Stimulated activated CD8-positive, alpha-beta memory T cell treated with anti-CD3 and anti-CD28 coated beads, Interleukin-4, amount 100 ng/mL, for 24 hours (primary cell): ENCODE measurements at places on chromosomes 7 and 10.

DNA sequence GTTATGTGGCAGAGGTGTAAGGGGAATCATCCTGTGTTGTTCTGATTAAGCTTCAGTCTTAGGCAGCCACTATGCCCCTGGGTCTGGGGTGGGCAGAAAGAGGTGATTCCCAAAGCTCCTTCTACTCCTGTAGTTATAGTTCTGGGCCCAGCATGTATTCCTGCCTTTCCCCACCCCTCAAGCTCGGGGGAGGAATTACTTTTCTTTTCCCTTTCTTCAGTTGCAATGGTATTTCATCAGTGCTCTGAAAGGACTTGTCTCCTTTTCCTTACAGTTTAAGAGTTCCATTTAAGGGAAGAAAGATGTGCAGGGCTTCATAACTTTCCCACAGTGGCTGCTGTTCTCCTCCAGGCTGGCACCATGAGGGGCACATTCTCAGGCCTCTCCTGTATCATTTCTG is 94.2 kb downstream of the MTPAP start:
- no peak for DNase-seq

DNA sequence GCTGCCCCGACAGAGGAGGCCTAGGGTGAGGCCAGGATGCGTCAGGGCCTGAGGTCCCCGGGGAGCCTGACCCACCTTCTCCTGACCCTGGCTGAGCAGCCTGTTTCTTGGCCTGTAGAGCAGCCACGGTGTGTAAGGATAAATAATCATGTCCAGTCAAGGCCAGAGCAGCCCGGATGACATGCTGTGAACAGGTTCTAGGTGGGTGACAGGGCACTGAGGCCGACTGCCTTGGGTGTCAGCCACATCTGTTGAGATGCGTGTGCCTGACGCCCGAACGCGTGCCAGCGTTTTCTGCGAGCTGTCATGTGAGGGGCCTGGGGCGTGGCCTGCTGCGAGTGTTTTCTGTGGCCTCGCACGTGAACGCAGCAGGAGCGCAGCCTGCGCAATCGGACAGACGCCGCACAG is 118.3 kb downstream of the FAM53B start:
- DNase-seq: no peak

DNA sequence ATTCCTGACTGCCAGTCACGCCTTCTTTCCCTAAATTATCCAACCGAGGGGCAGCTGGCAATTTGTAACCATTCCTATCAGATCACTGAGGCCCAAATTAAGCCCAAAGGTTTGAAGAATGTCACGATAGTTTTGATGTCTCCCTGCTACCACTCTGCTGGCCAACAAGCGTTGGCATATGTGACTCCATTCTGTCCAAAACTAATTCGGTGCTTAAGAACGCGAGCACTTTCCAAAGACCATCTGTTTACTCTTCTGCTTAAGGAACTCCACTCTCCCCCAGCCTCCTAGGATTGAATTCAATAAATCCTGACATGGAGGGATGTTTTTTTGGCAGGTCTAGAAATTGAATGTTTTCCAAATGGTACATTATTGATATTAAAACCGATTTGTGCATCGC is 131.5 kb upstream of the CTBP2 start:
- DNase-seq: no peak

GRCh38 chr10:48248462-48248861 is 26.0 kb downstream of the FRMPD2 start:
- no peak for DNase-seq

- no peak for DNase-seq
Measured at GRCh38 chr7:151247611-151248345, 716 bp downstream of the SMARCD3 start.

DNA sequence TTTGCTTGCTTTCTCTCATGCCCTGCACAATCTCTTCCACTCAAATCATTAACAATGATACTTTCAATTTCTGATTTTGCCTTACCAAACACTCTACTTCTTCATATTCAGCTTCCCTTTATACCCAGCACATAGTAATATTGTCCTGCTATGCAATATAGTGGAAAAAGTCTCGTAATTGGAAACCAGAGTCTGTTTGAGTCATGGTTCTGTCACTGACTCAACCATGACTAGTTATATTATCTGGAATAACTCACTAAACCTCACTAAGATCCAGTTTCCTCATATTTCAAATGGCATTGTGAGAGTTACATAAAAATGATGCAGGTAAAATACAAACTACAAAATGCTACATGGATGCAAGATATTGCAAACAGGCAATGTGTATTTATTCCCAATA is 98.5 kb upstream of the LRRTM3 start:
- DNase-seq: no peak

DNA sequence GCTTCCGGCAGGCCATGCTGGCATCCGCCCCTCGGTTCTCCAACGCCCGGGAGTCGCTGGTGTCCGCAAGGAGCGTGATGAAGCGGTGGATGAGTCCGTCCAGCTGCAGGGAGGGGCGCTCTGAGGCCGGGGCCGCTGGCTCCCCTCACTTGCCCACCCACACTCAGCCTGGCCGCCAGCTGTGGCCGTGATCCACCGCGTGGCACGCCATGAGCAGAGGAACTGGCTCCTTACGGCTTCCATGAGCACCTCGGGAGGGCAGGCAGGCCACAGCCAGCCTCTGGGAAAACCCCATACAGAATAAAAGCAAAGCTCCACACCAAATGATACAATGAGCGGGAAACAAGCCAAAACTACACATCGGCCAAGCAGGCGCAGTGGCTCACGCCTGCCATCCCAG is 15.5 kb upstream of the MICALL2 start:
- no peak for DNase-seq

DNA sequence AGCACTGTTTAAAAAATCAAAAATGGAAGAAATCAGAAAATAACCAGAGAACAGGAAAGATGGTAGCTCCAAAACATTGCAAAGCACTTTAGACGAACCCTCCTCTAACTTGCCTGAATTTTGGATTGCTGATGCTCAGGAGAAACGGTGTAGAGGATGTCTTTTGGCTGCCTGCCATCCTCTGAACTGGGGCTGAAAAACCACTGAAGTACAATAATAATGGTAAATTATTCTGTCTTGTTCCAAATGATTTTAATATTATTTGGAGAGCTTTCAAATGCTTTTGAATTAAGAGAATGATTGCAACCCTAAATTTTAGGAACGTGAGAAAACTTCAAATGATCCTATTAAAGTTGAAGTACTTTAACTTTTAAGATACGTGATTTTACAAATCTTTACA is 167.3 kb upstream of the SLC13A1 start:
- DNase-seq: no peak

DNA sequence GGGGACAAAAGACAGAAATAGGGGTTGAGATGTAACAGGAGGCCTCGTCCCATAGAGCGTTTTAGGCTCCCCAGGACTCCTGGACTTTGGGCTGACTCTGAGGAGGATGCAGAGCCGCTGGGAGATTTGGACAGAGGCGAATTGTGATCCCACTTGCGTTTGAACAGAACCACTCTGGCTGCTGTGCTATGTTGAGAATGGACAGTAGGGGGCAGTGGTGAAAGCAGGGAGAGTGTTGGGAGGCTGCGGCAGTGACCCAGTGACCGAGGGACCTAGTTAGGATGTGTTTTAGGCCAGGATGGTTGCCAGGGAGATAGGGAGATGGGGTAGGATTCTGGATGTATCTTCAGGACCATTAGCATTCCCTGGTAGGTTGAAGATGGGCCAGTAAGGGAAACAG is 271.6 kb downstream of the CCDC3 start:
- DNase-seq: no peak

DNA sequence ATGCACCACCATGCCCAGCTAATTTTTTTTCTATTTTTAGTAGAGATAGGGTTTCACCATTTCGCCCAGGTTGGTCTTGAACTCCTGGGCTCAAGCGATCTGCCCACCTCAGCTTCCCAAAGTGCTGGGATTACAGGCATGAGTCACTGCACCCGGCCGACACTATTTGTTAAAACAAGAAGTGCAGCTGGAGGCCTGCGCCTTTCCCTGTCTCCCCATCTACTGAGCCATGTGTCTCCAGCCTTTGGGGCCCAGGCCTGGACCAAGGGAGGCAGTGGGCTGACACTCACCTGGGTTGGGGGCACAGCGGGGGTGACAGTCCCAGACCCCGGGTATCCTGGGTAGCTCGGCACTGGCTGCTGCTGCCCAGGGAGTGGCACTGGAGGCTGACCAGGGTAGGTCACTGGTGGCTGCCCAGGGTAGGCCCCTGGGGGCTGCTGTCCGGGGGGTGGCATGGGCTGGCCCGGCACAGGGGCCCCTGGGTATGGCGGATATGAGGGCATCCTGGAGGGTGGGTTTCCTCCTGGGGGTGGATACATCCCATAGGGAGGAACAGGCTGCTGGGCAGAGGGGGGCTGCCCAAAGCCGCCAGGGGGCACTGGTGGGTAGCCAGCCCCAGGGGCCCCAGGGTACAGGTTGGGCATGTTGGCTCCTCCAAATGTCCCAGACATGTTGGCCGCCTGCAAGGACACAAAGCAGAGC is 36.3 kb downstream of the PLAC9 start:
- DNase-seq: no peak

DNA sequence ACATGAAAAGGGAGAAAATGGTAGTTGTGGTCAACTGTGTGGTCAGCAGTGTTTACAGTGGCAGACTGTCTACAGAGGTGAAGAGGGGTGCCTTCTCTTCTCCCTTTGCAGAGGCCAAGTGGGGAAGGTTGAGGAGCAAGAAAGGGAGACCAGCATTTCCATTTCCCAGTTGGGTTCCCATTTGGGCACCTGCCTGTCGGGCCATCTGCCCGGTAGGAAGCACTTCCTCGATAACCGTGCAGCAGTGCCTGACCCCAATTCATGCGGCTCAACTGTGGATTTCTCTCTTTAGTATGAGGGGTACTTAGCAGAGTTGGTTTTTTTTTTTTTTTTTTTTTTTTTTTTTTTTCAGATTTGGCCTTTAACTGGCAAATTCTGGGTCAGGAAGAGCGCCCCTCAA is 127.0 kb downstream of the CCDC3 start:
- no peak for DNase-seq

- no peak for DNase-seq
Measured at GRCh38 chr10:33703501-33704213, 369.2 kb upstream of the NRP1 start.

GRCh38 chr7:150375662-150376521 is 3.2 kb upstream of the ZNF775 start:
- no peak for DNase-seq

- DNase-seq: no peak
Measured at GRCh38 chr10:132036153-132036886, 29.4 kb upstream of the JAKMIP3 start.

GRCh38 chr10:58209669-58210068 is 58.0 kb downstream of the IPMK start:
- DNase-seq: no peak

DNA sequence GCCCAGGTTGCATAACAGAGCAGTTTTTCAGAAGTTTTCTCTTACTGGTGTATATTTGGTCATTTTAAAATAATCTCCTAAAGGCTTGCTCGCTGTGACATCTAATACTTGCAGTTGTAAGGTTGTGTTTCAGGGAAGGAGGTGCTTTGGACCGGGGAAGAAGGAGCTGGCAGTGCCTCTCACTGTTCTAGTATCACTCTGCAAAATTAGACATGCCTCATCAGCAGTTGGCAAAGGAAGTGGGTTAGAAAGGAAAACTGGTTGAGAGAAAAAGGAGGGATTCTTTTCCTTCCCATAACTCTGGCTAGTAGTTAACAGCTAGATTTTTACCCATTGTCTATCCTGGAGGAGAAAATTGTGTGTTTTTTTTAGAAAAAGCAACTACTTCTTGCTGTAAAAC is 34.8 kb downstream of the CUL1 start:
- no peak for DNase-seq

- DNase-seq: no peak
Measured at GRCh38 chr7:51785876-51786275, 469.3 kb upstream of the COBL start.

DNA sequence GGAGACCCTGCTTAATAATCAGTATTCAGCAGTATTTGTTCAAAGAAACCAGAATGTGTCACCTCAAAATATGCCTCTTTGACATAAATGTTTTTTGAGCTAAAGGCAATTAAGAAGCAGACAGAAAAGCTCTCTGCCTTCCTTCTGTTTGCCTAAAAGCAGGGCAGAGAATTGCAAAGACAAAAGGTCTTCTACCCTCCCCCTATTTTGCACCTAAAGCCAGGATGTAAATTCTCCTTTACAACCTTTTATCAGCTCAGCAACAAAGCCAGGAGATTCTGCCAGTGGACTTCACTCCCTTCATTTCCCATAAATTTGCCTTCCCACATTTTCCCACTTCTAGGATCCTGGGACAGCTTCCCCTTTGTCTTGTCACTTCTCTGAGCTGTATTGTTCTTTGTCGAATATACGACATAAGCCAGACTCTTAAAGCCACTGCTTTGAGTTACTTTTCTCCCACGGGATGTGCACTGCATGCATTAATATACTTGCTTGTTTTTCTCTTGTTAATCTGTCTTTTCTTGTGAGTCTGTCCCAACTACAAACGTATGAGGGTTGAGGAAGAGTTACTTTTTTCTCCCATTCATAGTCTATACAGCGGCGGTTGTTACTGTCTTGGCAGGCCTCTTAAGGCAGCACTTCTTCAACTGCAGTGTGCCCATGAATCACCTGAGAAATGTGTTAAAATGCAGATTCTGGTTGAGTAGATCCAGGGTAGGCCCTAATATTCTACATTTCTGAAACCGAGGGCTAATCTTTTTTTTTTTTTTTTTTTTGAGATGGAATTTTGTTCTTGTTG is 48.2 kb downstream of the ST8SIA6 start:
- no peak for DNase-seq

- no peak for DNase-seq
Measured at GRCh38 chr7:155237297-155237696, 60.4 kb upstream of the INSIG1 start.

GRCh38 chr7:151769188-151769821 is 107.6 kb downstream of the PRKAG2 start:
- DNase-seq: no peak

DNA sequence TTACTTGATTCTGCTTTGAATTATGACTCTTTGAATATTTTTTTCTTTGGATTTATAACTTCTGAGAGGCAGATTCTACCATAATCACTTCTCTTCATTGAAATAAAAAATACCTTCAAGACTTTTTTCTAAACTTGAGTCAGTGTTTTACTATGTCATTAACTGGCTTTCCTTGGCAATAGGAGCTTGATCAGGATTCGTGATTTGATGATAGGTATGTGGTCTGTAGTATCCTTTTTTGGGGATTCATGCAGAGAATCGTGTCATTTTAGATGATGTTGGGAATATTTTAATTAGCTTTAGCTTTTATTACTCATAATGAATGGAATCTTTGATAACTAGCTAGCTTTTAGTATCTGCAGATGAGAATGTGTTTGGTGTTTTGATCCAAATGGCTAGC is 83.3 kb downstream of the PHTF2 start:
- no peak for DNase-seq

DNA sequence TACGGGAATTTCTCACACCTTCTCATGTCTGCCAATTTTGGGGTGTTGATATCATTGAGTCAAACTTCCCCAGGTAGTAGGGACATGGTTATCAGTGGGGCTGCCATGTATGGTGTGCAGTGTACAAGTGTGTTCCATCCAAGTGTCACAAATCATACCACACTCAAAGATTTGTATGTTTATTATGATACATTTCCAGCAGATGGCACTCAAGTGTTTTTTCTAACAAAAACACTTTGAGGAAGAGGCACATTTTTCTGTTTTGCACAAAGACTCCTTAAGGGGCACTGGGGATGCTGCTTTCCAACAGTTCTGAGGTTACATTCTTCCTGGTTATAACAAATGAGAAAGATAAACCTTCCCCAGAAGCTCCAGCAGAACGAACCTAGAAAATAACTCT is 414.5 kb downstream of the REEP3 start:
- no peak for DNase-seq

- no peak for DNase-seq
Measured at GRCh38 chr7:119943942-119944600, 328.9 kb upstream of the KCND2 start.

- no peak for DNase-seq
Measured at GRCh38 chr7:66693331-66693730, 47.2 kb upstream of the RABGEF1 start.
